RWPE2 (cell line): ENCODE measurements at places on chromosomes 11 and 22.

DNA sequence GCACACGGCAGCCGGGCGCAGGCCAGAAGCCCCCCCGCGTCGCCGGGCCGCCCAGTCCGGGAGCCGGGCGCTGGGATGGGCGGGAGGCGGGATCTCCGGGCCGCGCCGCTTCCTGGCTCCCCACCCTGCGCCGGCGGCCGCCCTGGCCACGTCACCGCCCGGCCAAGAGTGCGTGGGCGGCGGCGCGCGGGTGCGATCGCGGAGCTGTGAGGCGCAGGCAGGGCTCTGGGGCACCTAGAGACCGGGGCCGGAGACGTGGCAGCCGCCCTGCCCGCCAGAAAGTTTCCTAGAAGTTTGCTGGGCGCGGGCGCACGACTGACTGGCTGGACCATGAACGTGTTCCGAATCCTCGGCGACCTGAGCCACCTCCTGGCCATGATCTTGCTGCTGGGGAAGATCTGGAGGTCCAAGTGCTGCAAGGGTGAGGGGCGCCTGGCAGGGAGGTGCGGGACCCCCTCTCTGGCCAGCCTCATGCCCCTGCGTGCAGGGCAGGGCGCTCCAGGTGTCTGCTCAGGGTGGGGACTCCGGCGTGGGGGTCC is at the start of gene KDELR3:
KDELR3 (plus strand) TSS at position 193 of the 539 bp plus-strand sequence; CDS start at position 331, 138 bp downstream.
- DNase-seq: no peak

DNA sequence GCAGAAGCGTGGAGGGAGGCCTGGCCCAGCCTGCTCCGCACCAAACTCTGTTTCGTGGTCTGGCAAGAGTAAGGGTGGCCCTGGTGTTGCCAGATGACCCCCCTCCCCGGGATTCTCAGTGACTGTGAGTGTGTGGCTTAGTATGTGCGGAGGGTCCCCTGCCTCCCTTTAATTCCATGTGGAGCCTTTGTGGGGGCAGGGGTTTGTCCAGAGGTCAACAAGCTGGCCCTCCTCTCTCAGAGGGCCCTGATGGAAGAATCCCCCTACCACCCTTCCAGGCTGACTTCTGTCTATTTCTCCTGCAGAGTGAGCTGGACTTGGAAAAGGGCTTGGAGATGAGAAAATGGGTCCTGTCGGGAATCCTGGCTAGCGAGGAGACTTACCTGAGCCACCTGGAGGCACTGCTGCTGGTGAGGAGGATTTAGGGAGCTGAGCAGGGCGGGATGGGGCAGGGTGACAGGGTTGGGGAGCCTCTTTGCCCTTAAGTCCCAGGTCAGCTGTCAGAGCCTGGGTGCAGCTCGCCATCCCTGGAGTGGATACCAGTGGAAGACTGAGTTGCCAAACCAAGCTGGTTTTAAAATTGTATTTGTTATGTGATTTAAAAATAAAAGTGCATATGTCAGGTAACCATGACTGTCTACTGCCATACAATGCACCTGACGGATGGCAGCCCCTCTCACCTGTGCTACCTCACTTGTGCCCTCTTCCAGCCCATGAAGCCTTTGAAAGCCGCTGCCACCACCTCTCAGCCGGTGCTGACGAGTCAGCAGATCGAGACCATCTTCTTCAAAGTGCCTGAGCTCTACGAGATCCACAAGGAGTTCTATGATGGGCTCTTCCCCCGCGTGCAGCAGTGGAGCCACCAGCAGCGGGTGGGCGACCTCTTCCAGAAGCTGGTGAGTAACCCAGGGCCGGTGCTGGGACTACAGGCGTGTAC is 80.6 kb downstream of the BCR start:
- DNase-seq: no peak

- no peak for DNase-seq
Measured at GRCh38 chr11:78941226-78941851, 366.7 kb upstream of the NARS2 start.

GRCh38 chr22:37472418-37473006 is 13.7 kb downstream of the MFNG start:
- DNase-seq: no peak

- DNase-seq: no peak
Measured at GRCh38 chr22:19691721-19692341, 22.5 kb upstream of the SEPTIN5 start.

DNA sequence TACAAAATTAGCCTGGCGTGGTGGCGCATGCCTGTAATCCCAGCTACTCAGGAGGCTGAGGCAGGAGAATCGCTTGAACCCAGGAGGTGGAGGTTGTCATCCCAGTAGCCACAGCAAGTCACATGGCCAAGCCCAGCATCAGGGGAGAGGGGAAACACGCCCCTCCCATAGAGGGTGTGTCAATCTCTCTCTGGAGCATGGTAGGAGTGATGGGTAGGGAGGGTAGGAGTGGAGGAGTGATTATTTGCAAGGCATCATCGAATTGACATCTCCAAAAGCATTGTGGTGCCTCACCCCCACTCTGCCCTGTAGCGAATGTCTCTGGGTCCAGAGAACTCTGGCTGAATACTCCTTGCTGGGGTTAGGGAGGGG is 6.1 kb upstream of the SSTR3 start:
- DNase-seq: no peak

DNA sequence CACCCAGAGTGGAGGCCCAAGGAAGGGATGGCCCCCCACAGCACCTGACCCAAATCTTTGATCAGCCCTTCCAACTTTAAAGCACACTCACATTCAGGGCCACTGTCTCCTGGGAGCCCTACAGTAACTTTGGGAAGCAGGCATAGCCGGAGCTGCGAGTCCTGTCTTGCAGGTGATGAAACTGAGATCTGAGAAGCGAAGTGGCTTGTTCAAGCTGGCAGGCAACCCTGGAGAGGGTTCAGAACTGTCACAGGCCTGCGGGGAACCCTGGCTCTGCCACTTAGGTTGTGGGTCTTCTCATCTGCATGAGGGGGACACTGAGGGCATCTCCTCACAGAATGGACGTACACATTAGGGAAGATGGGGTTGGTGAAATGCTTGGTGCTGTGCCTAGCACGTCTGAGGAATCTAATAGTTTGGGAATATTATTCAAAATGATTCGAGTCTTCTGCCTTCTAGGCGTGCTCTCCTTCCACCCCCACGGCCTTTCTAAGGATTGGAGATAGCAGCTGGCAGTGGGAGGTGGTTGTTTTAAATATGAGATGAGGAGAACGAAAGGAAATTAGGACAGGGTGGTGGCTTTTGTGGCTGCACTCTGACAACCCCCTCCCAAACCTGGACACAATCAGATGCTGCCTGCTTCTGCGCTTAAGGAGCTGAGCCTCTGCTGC is 18.8 kb upstream of the SUN2 start:
- DNase-seq: no peak

- no peak for DNase-seq
Measured at GRCh38 chr11:120660024-120660565, 148.5 kb downstream of the GRIK4 start.

GRCh38 chr11:62324731-62325556 is 12.3 kb upstream of the ASRGL1 start:
- no peak for DNase-seq

- no peak for DNase-seq
Measured at GRCh38 chr22:25114369-25115362, 85.0 kb upstream of the CRYBB3 start.

DNA sequence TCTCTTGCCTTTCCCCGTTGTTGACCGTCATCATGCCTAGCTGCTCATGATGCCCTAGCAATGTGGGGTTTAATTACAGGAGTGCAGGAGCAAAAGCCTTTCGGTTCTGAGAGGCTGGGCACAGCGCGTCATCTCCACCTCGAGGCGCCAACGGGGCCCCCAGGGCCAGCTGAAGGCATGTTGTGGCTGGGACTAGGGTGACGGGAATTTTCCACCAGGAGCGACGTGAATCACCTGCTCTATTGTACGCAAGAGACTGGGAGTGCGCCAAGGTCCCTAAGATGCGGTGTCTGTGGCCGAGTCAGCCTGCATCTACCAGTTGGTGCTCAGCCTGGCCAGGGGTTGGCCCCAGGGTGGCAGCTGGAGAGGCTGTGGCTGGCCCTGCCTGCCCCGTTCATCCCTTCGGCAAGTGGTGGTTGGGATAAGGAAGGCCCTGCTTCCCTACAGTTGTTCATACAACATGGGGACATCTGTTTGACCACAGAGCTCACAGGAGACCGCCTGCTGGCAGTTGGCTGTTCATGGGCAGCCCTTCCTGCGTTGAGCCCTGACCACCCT is 1175.6 kb downstream of the BRD1 start:
- DNase-seq: no peak

DNA sequence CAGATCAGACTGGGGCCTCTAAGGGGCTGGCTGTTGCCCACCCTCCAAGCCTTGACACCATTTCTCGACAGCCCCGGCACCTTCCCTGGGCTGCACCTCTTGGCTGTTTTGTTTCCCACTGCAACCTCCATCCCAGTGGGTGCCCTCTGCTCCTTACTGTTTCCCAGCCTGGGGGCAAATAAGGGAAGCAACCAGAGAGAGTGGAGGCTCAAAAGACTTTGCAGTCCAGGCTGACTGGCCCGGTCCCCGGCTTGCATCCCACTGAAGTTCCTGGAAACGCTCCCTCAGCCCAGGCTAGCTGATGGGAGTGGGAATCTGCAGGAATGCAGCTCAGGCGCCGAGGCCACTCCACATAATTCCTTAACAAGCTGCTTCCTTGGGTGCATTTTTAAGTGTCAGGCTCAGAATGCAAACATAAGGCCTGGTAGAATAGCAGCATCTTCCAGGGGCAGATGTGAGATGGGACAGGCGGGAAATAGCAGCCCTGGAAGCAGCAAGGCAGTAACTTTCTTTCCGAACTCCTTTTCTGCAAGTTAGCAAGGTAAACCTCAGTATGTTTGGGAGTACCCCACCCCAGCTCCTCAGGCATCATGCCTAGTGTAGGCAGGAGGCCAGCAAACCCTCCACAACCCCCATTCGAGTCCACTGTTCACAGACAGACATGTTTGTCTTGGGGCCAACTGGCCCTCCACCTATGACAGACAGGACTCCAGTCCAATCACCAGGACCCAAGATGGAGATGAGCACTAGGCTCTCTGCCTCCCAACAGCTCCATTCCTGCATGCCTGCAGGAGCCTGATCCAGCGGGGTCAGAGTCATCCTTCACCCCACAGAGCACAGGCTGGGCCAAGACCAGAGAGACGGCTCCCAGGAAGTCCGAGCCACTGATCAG is 39.3 kb downstream of the RPL27A start:
- no peak for DNase-seq

DNA sequence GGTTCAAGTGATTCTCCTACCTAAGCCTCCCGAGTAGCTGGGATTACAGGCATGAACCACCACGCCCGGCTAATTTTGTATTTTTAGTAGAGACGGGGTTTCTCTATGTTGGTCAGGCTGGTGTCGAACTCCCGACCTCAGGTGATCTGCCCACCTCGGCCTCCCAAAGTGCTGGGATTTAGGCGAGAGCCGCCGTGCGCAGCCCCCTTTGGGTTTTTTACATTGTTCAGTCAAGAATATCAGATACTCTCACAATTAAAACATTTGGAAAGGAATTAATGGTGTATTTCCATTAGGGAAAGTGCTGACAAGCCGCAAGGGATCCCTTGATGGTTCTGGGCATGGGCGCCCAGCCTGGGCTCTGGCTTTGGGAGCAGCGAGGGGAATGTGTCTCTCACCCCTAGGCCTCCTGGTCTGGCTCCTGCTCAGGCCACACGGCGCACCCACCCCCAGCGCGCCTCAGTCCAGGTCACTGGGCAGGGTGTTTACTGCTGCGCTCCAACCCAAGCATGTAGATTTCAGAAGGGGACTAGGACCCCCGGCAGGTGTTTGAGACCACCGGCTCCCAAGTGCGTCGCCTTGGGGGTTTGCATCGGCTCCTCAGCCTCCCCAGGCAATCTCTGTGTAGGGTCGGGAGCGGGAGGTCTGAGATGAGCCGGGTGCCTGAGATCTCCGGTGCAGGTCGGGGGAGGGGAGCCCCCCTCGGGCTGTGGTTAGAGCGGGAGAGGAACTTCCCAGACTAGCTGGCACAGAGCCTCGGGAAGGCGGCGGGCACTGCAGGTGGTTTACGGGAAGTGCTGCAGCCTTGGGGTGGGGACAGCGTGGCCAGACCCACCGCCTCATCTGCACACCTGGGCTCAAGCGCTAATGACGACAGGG is 809 bp upstream of the IRF7 start:
- no peak for DNase-seq
